Activated T-cell treated with anti-CD3 and anti-CD28 coated beads, Interleukin-2, amount 50 U/mL, for 48 hours (primary cell): ENCODE measurements at places on chromosomes 1 and 21.
A peak's percentile ranks its signal among the peaks of the same experiment; 100 is the strongest.

DNA sequence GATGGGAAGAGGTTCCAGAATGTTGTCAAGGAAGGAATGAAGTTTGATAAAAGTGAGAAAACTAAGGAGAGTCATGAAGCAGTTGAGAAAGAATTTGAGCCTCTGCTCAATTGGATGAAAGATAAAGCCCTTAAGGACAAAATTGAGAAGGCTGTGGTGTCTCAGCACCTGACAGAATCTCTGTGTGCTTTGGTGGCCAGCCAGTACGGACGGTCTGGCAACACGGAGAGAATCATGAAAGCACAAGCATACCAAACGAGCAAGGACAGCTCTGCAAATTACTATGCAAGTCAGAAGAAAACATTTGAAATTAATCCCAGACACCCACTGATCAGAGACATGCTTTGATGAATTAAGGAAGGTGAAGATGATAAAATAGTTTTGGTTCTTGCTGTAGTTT, 142.8 kb downstream of the CDC7 start:
- DNase-seq: no peak

- no peak for DNase-seq
These were observed 51.5 kb upstream of the SLC22A15 start for GRCh38 chr1:115924770-115925169.

GRCh38 chr1:16971341-16972188, 8.9 kb downstream of the MFAP2 start:
- no peak for DNase-seq

GRCh38 chr1:34278211-34278610, 101.5 kb downstream of the C1orf94 start:
- DNase-seq: no peak

- DNase-seq: no peak
These were observed 5.0 kb downstream of the DMRTB1 start for GRCh38 chr1:53463961-53464899.

GRCh38 chr1:59672851-59673572, 141.7 kb upstream of the HOOK1 start:
- DNase-seq: no peak

DNA sequence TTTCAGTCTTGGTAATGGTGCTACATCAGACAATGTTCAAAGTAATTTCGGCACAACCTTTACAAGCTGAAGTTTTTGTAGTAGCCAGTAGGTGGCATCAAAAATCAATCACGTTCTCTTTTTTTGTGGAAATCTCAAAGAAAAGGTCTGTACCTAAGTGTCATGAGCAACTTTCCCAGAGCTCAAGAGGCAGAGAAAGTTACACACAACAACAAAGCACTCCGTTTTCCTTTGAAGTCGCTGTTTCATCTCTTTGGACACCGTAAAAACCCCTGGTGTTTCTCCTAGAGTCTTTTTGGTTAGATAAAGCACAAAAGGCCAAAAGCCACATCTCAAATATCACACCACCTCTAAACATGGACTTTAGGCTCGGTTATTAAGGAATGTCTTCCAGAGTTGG, 131.6 kb downstream of the LHX8 start:
- DNase-seq: no peak

DNA sequence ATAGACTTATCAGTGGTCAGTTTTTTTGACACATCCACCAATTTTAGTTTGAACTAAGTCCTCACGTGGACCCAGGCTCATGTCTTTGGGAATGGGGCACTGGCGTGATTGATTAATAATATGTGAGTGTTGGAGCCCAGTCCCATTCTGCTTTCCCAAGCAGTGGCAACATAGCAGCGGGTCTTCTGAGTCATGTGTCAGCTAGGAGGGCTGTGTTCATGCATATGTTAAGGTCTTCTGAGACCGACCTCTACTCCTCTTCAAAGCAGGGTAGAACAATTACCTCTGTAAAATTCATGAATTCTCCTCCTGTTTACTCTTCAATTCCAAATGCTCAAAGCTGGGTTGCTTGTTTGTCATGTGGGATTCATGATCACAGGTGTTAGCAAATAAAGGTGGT, 291.3 kb downstream of the CAMTA1 start:
- DNase-seq: no peak

DNA sequence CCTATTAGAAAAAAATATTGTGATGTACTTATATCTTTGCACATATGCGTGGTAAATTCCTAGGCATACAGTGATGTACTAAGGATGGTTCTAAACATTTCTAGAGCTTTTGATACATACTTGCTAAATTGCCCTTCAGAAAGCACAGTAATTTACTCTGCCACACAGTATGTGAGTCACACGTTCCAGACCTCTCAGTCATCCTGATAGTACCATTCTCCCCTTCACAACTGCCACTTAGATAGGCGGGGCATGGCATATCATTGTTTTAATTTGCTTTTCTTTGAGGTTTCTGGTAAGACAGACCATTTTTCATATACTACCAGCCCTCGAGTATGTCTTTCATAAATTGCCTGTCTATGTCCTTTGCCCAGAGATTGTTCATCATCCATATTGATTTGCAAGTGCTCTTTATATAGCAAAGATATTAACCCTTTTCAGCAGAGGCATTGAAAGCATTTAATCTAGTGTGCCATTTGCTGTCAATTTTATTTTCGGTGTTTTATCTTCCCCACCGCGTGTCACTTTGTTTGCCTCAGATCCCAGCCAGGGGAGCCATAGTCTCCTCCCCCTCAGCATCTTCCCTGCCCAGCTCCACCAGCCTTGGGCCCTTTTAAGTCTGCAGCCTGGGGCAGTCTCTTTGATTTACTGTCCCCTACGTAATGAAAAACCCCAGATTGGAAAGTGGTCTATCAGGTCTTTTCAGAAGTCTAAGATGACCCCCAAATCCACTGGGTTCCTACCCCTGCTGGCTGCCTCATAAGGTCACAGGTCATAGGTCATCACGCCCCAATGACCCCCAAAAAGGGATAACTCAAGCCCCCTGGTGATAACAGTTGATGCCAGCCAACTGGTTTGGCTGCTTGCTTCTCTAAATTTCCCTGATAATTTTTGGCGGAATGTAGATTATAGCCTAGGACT, 11.8 kb upstream of the PAX7 start:
- DNase-seq: no peak

DNA sequence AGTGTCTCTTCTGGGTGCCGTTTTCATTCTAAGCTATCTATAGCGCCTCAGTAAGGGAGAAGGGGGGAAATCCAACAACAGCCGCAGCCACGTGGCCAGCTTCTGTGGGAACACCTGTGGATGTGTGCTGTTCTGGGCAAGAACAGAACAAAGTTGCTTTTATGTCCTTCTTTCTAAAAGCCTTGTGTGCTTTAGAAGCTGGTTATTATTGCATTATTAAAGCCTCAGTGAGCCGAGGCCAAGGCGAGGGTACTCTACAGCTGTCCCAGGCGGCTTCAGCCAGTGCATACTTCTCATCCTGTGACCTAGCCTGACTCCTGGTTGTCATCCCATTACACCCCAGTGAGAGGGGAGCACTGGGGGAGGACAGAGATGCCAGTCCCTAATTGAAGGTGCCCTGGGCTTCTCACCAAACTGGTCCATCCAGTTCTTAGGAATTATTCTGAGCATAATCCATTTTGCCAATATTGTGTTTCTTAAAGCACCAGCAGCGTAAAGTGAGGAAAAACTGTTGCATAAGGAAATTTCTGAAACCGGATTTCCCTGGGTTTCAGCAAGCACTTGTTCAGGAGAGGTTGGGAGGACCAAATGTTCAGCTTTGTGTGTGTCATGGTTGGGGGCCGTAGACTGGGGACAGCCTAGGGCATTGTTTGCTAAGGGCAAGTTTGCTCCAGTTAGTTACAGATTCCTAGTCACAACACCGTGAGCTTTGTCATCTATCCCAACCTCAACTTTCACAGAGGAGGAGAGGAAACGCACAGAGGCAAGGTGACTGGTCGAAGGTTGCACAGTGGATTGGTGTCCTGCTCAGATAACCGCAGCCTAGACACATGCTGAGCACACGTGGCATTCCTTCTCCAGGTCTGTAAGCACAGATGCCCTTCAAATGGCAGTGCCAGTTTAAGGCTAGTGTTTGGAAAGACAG, 61.0 kb upstream of the ATP1A1 start:
- no peak for DNase-seq

DNA sequence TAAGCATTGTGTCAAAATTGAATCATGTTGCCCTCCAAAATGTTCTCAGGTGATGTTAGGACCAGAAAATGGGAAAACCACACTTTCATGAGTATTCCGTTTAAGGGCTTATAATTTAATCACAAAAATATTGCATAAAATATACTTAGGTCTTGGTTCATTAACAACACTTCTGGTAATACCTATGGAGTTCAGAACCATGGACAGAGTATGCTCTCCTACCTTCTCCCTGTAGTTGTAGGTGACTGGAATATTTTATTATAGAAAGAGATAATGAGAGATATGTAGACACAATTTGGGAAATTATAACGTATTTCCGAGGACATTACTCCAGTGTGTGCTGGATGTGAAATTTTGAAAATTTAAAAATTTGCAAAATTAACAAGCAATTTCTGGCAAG, 232.5 kb downstream of the NCAM2 start:
- no peak for DNase-seq

DNA sequence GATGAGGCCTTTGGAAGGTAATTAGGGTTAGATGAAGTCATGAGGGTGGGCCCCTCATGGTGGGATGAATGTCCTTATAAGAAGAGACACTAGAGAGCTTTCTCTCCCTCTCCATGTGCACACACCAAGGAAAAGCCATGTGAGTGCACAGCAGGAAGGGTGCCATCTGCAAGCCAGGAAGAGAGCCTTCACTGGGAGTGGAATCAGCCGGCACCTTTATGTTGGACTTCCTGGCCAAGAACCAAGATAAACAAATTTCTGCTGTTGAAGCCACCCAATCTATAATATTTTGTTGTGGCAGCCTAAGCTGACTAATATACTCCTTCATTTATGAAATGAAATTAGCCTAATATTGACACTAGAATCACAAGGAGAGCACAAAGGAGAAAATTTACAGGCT, 38.2 kb upstream of the PKP1 start:
- DNase-seq: no peak

DNA sequence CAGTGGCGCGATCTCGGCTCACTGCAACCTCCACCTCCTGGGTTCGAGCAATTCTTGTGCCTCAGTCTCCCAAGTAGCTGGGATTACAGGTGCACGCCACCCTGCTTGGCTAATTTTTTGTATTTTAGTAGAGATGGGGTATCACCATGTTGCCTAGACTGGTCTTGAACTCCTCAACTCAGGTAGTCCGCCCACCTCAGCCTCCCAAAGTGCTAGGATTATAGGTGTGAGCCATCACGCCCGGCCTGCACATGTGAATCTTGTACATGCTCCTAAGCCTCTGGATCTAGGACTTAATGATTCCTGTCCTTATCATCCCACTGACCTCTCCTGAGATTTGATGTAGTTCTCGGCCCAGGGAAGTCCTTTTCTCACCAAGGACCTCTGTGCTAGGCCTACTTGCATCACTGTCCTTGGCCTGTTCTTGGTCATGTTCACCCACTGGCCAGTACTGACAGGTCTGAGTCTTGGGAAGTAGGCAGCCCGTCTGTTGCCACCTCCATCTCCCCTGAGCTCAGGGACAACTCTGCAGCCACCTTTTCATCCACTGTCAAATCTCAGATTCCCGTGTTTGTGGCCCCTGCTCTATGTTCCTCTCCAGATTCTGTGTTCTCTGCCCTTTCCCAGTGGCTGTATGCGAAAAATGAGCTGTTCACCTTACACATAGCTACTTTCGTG, 9.4 kb downstream of the HYI start:
- DNase-seq: no peak

DNA sequence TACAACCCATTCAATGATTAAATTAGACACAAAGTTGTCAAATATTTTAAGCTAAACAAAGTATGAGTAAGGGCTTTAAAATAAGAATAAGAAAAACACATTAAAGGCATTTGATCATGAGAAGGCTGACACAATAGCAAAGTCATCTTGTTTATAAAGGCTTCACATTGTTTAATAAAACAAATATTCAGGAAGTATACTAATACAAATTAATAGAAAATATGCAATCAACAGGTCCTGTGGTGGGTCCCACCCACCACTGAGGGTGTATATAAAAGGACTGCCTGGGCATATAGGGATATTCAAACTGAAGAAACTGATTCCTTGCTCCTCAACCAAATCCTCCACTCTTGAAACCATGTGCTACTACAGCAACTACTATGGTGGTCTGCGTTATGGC, at the start of gene KRTAP20-2:
Gene KRTAP20-2 (plus strand): TSS at position 301 of the 400 bp plus-strand sequence. CDS start 58 bp downstream, at position 359.
- no peak for DNase-seq

GRCh38 chr1:248013229-248013710, at the start of gene OR2L5:
TSS of gene OR2L5 (plus strand) at chr1:248013660. CDS start at chr1:248021948, 8,288 bp downstream.
- no peak for DNase-seq

DNA sequence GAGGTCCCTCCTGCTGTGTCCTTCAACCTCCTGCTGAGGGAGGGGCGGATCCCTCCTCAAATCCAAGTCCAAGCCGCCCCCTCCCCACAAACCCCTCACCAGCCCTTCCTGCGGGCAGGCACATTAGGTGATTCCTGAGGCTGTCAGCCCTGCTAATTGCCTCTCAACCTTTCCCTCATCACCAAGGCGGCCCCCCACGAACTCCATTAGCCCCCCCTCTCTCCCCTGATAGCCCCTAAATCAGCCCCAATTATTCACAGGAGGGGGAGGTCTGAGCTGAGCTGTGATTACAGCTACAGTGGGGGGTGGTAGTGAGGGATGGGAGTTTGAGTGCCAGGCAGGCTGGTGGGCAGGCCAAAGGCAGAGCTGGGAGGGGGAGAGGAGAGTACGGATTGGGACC, 5.8 kb upstream of the PEAR1 start:
- DNase-seq: no peak

- DNase-seq: no peak
These were observed 106.2 kb downstream of the UCK2 start for GRCh38 chr1:165933446-165934170.

DNA sequence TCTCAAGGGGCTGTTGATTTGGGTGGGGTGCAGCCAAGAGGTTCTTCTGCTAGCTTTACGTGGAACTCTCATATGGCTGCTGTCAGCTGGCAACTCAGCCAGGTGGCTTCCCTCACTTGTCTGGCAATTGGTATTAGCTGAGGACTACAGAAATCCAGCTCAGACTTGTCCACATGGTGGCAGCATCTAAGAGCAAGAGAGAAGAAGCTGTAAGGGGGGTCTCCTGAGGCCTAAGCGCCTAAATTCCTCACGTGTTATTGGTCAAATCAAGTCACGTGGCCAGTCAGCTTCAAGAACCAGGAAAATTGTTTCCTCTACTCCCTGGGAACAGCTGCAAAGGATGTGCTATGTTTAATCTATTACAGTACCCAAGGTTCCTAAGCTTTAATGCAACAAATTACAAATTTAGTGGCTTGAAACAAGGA, 4.2 kb upstream of the DYRK3 start:
- peak; percentile 39 for DNase-seq

GRCh38 chr1:240342251-240342625, 250.6 kb downstream of the FMN2 start:
- no peak for DNase-seq

GRCh38 chr1:58307431-58307830, 239.1 kb downstream of the OMA1 start:
- DNase-seq: no peak

- no peak for DNase-seq
These were observed 2.8 kb downstream of the DHCR24 start for GRCh38 chr1:54884135-54884586.

DNA sequence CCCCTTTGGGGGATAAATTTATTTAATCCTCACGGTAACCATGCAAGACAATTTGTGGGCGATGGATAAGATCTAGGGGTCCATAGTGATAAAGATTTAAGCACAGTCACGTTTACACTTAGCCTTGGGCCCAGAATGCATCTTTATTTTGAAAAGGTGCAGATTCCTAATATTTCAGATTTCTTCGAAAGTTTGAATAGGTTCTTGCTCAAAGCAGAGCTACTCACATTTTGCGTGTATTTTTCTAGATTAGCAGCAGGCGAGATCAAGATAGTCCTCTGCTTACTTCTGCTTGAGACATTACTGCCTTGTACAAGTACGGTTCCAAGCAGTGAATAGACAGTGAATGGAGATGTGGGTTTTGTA, 647 bp downstream of the TSEN15 start:
- no peak for DNase-seq

GRCh38 chr1:184214128-184214527, 162.6 kb downstream of the TSEN15 start:
- DNase-seq: no peak
